AG20443 (cell line): ENCODE measurements at places on chromosomes 1 and 21.
A peak's percentile ranks its signal among the peaks of the same experiment; 100 is the strongest.

DNA sequence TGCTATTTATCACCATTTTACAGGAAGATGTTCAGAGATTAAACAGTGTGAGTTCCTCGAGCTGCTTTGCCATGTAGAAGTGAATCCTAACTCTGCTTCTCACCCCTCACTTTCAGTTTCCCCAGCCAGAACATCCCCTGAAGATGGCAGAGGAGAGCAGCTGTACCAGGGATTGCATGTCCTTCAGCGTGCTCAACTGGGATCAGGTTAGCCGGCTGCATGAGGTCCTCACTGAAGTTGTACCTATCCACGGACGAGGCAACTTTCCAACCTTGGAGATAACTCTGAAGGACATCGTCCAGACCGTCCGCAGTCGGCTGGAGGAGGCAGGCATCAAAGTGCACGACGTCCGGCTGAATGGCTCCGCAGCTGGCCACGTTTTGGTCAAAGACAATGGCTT is 16.9 kb downstream of the TENT5C start:
- DNase-seq = no peak

GRCh38 chr1:25034736-25035522 is 104.9 kb upstream of the RUNX3 start:
- no peak for DNase-seq

- peak; percentile 53 for DNase-seq
Measured at GRCh38 chr1:54543729-54544496, 4.1 kb upstream of the ACOT11 start.

DNA sequence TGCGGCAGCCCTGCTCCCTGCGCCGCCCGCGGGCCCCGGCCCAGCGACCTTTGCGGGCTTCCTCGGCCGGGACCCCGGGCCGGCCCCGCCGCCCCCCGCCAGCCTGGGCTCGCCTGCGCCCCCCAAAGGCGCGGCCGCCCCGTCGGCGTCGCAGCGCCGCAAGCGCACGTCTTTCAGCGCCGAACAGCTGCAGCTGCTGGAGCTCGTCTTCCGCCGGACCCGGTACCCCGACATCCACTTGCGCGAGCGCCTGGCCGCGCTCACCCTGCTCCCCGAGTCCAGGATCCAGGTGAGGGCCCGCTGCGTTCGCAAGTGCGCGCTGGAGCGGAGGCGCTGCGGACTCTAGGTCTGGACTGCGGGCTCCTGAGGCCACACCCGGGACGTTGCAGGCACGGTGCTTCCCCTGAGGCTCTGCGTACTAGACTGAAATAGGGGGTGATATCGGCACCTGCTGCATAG is 351 bp downstream of the MIXL1 start:
- DNase-seq = peak; percentile 47

DNA sequence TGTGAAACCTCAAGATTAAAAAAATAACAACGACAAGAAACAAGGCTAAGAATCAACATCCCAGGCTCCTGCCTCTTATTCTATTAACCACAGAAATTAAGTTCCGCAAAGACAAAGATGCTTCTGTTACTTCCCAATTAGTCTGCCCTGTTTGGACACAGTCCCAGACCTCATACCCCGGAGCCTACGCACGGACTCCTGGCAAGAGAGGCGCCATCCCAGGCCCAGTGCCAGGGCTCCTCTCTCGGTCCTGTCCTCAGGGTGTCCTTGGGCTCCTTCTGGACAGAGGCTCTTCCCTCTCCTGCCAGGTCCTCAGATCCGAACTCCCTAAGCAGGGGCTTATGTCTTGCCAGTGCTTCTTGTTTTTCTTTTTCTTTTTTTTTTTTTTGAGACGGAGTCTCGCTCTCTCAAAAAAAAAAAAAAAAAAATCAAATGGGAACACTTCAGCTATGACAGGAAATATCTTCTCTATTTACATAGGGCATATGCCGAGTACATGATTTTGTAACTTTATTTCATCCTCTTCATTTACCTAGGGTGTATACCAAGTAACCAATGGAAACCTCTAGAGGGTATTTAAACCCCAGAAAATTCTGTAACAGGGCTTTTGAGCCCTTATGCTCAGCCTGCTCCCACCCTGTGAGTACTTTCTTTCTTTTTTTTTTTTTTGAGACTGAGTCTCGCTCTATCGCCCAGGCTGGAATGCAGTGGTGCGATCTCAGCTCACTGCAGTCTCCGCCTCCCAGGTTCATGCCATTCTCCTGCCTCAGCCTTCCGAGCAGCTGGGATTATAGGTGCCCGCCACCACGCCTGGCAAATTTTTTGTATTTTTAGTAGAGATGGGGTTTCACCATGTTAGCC is 11.7 kb upstream of the ENO1 start:
- DNase-seq = peak; percentile 91

- DNase-seq = no peak
Measured at GRCh38 chr1:226572325-226572726, 23.8 kb downstream of the STUM start.

DNA sequence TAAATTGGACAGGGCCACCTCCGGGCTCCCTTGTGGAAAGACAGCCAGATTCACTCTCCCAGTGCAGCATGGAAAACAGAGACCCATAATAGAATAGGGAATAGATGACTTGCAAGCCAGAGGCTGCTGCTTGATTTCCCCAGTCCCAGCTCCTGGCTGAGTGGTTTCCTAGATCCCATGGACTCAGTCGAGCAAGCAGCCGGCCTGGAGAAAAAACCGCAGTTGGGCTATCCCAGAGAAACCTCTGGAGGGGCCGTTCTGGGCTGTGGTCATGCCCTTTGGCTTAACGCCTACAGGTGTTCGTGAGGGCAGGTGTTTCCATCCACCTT is 61.7 kb downstream of the ELK4 start:
- no peak for DNase-seq

GRCh38 chr1:76203127-76203526 is 128.6 kb downstream of the ST6GALNAC3 start:
- no peak for DNase-seq

DNA sequence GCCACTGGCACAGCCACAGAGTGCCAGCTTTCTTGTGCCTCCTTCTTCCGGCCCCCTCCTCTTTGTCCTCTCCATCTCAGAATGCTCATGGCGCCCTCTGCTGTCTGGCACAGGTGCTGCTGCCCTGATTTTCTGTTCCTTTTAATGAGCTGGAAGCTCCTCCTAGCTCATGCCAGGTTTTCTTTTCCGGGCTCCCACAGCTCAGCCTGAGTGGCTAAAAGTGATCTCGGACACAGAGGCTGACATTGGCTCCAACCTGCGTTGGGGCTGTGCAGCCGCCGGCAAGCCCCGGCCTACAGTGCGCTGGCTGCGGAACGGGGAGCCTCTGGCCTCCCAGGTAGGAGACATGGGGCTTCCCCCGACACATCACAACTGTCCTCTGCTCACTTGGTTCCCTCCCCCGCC is 18.7 kb downstream of the CNTN2 start:
- DNase-seq = peak; percentile 86

DNA sequence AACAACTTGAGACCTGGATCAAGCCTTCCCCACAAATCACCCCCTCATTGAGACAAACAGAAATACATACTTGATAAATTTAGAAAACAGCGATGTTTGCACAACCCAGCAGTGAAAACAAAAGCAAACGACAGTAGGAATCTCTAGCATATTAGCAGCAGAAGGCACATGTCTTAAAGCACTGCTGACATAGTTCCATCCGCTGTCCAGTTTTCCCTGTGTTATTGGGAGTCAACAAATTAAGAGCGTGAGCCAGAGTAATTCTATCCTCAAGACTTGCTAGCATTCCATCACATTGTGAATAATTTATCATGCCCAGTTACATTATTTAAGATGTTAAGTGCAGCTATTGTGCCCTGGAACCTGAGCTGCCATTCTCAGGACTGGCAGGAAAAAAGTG is 55.3 kb downstream of the IGSF5 start:
- DNase-seq = no peak

DNA sequence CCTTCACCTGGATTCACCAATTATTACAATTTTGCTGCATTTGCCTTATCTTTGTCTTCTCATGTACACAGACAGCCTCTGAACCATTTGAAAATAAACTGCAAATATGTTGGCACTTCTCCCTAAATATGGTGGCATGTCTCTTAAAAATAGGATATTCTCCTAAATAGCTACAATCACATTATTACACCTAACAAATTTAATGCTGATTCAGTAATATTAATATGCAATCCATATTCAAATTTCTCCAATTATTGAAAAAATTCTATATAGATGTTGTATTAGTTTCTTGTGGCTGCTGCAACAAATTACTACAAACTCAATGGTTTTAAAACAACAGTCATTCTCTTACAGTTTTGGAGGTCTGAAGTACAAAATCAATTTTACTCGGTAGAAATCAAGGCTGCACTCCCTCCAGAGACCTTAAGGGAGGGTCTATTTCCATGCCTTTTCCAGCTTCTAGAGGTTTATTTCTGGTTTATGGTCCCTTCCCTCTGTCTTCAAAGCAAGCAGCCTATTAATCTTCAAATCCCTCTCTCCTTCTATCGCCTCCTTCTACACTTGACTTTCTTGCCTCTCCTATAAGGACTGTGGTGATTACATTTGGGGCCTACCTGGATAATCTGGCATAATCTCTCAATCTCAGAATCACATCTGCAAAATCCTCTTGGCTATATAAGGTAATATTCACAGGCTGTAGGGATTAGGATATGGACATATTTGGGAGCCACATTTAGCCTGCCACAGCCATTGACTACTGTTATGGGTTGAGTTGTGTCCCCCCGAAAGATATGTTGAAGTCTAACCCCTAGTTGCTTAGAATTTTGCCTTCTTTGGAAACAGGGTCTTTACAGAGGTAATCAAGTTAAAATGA is 52.5 kb upstream of the BOLA1 start:
- DNase-seq = no peak

- peak; percentile 32 for DNase-seq
Measured at GRCh38 chr1:192610112-192610889, 25.6 kb upstream of the RGS13 start.

GRCh38 chr1:217660353-217661062 is 29.4 kb downstream of the SPATA17 start:
- DNase-seq = peak; percentile 40

- no peak for DNase-seq
Measured at GRCh38 chr21:38898422-38899096, 92.8 kb downstream of the ETS2 start.

DNA sequence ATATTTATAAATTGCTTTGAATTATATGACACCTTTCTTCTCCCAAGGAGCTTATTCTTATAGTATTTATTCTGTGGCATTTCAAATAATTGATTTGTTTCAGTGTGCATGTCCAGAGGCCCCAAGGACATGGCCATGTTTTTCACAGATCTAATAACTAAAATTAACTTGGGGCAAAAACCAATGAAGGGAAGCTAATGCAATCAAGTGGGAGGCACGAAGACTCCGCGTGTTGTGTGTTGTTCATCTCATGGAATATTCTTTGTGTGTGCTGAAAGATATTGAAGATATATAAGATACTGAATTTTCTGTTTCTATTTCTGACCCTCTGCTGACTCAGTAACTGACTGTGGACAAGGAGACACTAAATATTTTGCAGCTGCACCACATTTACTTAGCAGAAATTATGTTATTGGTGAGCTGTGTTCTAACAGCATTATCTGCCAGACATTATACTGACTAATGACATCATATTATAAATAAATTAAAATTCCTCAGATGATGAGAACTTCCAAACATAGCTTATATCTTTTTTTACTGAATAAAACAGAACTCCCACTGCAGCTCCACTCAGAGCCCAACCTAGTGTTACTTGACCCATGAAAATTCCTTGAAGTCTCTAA is 519.3 kb upstream of the CXADR start:
- no peak for DNase-seq

DNA sequence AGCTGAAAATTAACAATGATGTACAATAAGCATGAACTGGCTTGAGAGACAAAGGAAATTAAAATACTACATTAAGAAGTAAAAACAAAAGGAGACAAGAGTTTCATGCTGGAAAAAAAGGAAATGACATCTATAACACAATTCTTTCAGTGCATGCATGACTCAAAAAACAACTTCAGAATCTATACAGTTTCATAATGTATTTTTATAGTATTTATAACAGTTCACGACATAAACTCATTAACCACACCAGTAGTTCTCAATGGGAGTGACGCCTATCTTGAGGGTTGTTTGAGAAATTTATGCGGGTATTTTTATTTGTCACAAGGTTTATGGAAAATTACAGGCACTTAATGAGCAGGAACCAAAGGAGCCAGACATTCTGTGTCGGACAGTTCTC is 168.5 kb downstream of the SMYD3 start:
- DNase-seq = no peak

DNA sequence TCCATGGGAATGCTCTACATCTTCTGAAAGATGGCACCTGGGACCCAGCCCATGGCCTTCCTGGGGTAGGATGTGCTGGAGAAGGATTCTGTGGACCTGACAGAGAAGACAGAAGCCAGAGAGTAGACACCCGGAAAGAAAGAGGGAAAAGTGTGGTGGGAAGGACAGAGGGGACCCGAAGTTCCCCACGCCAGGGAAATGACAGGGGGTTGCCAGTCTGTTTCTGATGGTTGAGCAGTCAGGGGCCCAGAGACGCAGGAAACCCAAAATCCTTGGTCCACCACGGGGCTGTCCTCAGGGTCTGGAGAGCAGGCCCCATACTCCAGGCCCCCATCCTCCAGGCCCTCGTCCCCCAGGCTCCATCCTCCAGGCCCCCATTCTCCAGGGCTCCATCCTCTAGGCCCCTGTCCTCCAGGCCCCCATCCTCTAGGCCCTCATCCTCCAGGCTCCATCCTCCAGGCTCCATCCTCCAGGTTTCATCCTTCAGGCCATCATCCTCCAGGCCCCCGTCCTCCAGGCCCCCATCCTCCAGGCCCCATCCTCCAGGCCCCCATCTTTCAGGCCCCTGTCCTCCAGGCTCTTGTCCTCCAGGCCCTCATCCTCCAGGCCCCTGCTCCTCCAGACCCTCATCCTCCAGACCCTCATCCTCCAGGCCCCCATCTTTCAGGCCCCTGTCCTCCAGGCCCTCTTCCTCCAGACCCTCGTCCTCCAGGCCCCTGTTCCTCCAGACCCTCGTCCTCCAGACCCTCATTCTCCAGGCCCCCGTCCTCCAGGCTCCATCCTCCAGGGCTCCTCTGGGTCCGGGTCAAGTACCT is 1.0 kb upstream of the TFF2 start:
- no peak for DNase-seq

GRCh38 chr1:11188381-11188780 is 774 bp upstream of the ANGPTL7 start:
- peak; percentile 24 for DNase-seq

DNA sequence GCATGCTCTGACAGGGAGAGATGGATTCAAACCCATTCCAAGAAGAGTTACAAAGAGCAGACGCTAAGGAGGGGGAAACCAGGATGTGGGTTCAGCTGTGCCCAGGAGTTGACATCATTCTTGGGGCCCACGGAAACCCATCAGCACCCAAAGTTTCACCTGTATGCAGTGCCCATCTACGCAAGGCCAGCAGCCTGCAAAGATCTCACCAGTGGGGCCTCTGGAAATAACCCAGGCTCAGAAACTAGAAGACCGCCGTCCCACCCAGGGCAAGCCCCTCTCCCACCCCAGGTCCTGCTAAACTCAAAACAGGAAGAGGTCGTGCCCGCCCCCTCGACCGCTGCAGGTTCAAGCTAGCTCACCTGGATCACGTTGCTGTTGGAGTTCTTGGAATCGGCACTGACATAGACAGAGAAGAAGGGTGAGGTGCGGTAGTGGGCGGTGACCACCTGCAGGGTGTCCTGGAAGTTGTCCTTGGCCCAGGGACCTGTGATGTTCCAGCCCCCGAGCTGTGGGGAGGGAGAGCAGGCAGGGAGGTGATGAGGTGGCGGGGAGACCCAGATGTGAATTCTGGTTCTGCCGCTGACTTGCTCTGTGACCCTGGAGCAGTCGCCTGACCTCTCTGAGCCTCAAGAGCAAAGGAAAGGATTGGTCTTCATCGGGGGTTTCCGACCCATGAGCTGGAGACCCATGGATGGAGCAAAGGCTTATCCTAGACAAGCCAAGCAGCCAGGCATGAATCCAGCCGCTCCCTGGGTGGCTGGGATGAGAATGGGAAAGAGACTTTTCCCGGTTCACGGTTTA is 31.7 kb downstream of the ECE1 start:
- DNase-seq = no peak

- DNase-seq = no peak
Measured at GRCh38 chr1:168405906-168406549, 125.4 kb downstream of the TBX19 start.
